ENCODE measurements at places on chromosomes 5 and 9.

DNA sequence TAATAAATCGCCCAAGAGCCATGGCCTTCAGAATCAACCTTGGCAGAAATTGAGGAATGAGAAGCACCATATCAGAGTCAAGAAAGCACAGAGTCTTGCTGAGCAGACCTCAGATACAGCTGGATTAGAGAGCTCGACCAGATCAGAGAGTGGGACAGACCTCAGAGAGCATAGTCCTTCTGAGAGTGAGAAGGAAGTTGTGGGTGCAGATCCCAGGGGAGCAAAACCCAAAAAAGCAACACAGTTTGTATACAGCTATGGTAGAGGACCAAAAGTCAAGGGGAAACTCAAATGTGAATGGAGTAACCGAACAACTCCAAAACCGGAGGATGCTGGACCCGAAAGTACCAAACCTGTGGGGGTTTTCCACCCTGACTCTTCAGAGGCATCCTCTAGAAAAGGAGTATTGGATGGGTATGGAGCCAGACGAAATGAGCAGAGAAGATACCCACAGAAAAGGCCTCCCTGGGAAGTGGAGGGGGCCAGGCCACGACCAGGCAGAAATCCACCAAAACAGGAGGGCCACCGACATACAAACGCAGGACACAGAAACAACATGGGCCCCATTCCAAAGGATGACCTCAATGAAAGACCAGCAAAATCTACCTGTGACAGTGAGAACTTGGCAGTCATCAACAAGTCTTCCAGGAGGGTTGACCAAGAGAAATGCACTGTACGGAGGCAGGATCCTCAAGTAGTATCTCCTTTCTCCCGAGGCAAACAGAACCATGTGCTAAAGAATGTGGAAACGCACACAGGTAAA, 4.5 kb downstream of the NFX1 start:
- DNase-seq, result no peak

DNA sequence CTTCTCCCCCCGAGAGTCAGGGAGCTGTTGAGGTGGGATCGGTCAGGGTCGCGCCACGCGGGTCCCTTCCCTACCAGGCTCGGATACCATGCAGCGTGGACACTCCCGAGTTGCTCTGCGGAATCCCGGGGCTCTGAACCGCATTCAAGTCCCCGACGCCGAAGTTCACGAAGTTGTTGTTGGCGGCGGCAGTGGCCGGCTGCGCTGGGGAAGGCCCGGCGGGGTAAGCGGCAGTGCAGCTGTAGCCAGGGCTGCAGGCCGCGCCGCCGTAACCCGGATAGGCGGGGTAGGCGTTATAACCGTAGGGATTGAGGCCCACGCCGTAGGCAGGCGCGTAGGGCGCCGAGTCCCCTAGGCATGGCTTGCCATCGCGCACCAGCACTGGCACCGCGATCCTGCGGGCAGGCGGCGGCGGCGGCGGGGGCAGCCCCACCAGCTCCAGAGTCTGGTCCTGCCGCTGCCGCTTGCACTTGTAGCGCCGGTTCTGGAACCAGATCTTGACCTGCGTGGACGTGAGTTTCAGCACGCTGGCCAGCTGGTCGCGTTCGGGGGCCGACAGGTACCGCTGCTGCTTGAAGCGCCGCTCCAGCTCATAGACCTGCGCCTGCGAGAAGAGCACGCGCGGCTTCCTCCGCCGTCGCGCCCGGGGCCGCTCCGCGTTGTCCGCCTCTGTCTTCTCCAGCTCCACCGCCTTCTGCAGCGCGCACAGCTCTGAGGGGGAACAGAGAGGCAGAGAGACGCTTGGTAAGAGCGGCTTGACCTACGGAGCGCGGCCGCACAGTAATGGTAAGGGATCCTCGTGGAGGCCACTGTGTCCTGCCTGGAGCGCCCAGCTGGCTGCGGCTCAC, 2.3 kb downstream of the NKX2-5 start:
- peak; percentile 46 for DNase-seq

- no peak for DNase-seq
These were observed 61.8 kb upstream of the CPLX2 start for GRCh38 chr5:175809531-175810121.

DNA sequence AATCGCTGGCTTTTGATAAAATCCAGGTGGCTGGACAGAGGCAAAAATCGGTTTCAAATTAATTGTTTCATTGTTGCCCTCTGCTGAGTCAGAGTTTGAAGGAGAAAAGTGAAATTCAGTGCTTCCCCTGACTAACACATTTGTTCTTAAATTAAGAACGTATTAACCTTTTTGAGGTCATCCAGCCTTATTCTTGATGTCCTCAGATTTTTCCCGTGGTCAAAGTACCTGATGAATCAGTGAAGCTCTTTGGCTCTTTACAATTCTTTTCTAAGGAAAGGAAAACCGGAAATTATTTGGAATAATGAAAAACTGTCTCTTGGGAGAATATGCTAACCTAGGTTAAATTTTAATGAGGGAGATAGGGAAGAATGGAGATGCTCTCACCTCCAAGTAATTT, 21.6 kb downstream of the OSMR start:
- DNase-seq, result no peak

GRCh38 chr9:127491516-127491915, 40.2 kb downstream of the LRSAM1 start:
- DNase-seq, result no peak

GRCh38 chr9:17871213-17871890, 292.5 kb downstream of the SH3GL2 start:
- no peak for DNase-seq

GRCh38 chr9:136197084-136197875, 7.6 kb downstream of the LHX3 start:
- DNase-seq, result no peak

DNA sequence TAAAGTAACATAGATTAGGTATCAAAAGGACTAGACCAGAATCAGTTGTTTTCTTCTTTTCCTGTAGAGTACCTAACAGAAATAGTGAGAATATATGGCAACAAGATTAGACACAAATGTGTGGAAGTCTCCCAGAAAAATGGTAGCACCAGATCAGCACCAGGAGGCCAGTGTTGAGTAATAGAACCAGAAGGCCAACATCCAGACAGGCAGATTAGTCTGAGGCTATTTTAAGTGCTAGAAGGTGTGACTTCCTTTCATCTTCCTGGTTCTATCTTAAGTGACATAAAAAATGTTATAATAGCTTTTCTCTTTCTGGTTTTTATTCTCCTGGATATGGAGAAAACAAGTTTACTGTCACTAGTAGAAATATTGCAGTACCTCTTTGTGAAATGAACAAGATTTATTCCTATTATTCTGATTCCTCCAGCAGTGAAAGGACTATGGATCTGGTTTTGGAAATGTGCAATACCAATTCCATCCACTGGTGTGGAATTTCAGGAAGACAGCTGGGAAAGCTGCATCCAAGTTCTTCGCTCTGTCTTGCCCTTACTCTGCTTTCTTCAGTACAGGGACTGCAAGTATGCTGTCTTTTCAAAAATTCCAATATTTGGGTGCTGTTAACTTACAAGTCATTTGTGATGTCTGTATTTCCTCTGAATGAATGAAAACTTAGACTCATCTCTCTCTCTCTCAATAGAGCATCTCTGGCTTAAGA, 39.1 kb downstream of the SHLD3 start:
- no peak for DNase-seq

DNA sequence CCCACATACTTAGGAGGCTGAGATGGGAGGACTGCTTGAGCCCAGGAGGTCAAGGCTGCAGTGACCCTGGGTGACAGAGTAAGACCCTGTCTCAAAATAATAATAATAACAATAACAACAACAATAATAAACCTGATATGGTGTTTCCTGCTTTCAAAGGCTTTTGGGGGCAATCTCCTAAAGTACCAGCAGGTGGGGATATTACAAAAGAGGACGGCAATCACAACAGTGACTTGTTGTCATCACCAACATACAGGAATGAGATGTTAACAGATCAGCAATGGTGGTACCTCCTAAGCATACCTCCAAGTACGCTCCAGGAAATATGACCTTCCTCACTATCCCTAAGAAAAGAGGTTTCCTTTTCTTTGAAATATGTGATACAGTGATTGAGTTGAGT, 91.1 kb upstream of the RNF180 start:
- DNase-seq, result no peak

DNA sequence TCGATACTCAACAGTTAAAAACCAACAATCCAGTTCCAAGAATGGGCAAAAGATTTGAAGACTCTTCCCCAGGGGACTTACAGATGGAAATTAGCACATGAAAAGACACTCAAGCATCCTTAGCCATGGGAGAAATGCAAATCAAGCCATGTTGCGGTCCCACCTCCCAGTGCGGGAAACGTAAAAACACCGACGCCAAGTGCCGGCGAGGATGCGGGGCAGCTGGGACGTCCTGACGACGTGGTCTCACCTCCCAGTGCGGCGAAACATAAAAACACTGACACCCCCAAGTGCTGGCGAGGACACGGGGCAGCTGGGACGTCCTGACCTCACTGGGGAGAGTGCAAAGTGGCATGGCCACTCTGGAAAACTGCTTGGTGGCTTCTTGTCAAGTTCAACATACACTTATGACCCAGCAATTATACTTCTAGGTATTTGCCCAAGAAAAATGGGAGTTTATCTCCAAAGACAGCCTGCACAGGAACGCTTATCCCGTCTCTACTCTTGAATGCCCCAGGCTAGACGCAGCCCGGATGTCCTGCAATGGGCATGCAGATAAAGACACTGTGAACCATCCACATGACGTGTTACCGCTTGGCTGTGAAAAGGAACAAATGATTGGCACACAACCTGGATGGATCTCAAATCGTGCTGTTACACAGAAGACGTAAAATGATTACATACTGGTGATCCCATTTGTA, 60.1 kb upstream of the UBAC1 start:
- peak; percentile 24 for DNase-seq

DNA sequence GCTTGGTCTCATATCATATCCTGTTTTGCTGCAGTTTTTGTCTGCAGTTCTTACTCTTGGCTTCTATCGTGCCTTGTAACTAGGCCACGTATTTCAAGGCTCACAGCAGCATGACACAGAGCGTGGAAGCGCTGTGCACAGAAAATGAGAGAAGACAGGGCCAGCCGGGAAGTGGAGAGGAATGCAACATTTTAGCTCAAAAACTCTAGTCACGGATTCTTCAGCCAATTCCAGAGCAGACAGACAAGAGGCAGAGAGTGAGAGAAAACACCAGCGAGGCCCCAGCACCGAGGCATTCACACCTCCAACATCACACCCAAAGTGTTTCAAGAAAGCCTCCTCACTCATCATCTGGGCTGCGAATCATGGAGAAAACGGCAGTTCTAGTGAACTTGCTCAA, 160.8 kb downstream of the DNAH5 start:
- no peak for DNase-seq
